HCEC 1CT (cell line): ENCODE measurements at places on chromosomes 12 and 14.

DNA sequence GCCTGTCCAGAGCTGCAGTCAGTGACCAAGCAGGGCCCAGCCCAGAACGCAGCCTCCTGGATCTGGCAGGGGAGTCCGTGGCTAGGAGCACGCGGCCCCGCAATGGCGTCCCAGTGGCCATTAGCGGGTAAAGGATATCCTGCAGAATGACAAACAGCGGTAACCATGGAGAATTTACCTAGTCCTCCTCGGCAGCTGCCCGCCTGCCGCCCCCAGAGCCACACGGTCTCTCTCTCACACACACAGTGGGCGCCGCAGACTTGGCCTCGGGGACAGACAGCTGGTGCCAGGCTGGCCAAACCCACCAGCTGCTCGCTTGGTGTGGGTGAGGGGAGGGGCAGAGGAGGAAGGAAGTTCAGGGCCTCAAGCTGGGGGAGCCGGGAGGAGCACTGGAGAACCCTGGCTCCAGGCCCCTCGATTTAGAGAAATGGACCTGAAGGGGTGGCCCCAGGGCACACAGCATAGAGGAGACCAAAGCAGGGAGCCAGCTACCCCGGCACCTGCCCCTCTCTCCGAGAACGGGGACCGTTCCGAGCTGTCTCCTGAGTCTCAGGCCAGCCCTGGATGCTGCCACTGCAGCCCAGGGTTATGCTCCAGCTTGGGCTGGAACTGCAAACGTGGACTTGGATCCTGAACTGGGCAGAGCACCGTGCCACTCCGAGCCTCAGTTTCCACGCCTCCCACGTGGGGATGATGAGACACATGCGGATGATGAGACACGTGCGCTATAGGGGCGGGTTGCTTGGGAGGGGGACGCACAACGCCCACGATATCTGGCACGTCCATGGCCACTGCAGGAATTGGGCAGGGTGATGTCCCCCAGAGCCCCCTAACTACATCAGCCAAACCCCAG lies 3.4 kb downstream of the CDK2AP1 start:
- no peak for DNase-seq

GRCh38 chr12:28308891-28309290 lies 118.6 kb downstream of the CCDC91 start:
- DNase-seq = no peak

DNA sequence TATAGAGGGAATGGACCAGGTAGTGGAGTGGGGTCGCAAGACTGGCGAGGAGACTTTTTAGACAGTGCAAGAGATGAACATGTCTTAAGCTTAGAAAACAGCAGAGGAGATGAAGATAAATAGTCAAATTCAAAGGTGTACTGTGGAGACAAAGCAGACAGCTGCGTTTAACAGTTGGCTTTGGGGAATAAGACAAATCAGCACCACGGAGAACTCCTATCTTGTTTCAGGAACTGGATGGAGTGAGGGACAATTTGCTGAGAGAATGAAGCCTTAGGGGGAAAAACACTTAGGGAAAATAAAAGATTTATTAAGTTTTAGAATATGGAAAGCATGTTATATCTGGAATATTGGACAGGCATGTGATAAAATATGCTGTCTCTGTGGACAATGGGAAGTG lies 458.8 kb downstream of the GLT1D1 start:
- no peak for DNase-seq

DNA sequence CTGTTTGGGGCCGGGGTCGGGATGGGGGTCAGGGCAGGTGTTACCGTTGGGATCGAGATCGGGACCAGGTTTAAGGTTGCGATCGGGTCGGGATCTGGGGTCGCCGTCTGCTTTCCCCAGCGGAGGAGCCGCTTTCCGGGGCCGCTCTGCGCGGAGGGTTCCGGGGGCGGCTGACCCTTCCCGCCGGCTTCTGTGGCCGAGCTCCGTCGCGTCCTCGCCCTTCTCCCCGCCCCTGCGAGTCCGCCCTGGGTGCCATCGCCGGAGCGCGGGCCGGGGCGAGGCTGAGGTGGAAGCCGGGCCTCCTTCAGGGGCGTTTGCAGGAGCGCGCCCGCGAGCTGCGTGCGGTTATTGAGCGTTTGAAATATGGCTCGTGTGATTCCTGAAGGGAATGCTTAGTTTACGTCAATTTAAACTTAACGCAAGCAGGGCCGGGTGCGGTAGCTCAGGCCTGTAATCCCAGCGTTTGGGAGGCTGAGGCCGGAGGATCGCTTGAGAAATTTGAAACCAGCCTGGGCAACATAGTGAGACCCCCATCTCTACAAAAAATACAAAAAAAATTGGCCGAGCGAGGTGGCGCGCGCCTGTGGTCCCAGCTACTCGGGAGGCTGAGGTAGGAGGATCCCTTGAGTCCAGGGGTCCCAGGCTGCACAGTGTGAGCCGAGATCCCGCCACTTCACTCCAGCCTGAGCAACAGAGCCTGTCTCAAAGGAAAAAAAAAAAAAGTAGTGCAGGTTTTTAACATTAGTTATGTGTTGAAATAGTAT lies 620 bp downstream of the PGAM5 start:
- DNase-seq = no peak

GRCh38 chr12:64181430-64182291 lies 40.4 kb downstream of the KICS2 start:
- peak; percentile 98 for DNase-seq

GRCh38 chr12:49779581-49779980 lies 38.2 kb downstream of the TMBIM6 start:
- no peak for DNase-seq

DNA sequence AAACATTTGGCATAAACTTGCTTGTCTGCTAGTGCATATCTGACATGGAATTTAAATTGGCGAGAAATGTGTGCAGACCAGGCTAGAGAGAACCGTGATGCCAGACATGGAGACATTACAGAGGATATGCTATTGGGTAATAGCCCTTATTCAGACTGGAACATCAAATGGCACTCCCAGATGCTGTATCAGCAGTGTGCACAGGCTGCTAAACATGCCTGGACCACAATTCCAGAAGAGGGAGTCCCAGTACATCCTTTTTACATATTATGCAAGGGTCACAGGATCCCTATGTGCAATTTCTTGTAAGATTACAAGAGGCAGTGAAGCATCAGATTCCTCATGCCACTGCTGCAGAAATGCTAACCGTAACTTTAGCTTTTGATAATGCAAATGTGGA lies 354.5 kb upstream of the FOXG1 start:
- peak; percentile 76 for DNase-seq

GRCh38 chr14:30290001-30290400 lies 269.0 kb upstream of the G2E3 start:
- DNase-seq = no peak

DNA sequence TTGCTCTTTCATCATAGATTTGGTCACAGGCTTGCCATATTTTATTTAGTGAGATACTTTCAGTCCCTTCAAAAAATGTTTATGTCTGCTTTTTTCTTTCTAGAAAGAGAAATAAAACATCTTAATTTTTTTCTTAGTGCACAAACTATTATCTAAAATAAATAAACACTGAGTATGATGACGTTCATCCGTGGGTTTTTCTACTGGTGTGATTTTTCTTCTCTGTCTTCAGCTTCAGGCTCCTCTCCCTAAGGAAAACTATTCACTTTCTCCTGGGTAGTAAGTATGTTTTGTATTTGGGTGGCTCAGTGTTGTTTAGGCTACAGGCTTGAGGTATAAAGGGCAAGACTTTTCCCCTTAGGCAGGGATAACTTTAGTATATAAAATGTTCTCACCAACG lies 154.7 kb downstream of the DACT1 start:
- no peak for DNase-seq

DNA sequence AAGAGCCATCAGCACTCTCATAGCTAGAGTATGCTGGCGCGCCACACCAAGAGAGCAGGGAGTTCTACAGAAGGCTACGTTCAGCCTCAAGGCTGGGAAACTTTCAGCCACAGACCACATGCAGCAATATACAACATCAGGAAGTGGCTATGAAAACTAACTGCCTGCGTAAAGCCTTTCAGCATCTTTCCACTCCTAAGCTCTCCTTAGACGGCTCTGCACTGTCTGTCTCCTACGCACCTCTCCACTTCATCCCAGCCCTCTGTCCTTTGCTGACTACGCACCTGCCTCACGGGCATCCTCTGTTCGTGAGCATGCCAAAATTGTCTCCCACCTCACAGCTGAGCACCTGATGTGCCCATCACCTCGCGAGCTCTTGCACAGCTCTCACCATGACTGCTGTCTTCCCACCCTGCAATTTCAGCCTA lies 9.7 kb downstream of the MPHOSPH9 start:
- no peak for DNase-seq

- peak; percentile 94 for DNase-seq
Observed at GRCh38 chr12:69688471-69689427, 10.4 kb downstream of the BEST3 start.

- DNase-seq = no peak
Observed at GRCh38 chr12:111826992-111827391, 15.0 kb upstream of the MAPKAPK5 start.
